ENCODE measurements at places on chromosomes 5 and 9.

- no peak for DNase-seq
Measured at GRCh38 chr5:88304356-88304755, 35.7 kb upstream of the TMEM161B start.

- DNase-seq = peak; percentile 95
Measured at GRCh38 chr5:137498736-137499505, at the start of gene SPOCK1. Gene SPOCK1, minus strand, starts transcription at chr5:137499326.

DNA sequence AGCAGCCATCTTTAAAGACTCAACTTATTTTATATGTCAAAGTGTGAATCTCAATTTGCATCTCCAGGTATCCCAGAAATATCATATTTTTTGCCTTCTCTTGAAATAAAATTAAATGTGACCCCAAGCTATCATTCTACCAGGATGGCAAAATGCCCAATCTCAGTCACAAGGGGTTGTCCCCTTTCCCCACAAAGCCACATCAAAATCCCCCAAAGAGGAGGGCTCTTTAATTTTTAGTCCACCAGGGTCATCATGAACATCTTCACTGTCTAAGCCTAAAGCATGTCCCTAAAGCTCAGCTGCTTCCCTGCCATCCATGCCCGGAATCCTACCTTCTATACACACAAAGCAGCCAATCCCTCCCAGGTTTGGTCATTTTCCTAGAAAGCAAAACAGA, 670.5 kb upstream of the KLF4 start:
- DNase-seq = no peak

- DNase-seq = peak; percentile 28
Measured at GRCh38 chr5:5344051-5344571, 78.4 kb upstream of the ICE1 start.

GRCh38 chr5:142753116-142753631, 17.0 kb upstream of the ARHGAP26 start:
- peak; percentile 33 for DNase-seq

- no peak for DNase-seq
Measured at GRCh38 chr9:85283421-85283820, 458.3 kb downstream of the AGTPBP1 start.

- no peak for DNase-seq
Measured at GRCh38 chr9:116608064-116608463, 79.0 kb upstream of the TRIM32 start.

DNA sequence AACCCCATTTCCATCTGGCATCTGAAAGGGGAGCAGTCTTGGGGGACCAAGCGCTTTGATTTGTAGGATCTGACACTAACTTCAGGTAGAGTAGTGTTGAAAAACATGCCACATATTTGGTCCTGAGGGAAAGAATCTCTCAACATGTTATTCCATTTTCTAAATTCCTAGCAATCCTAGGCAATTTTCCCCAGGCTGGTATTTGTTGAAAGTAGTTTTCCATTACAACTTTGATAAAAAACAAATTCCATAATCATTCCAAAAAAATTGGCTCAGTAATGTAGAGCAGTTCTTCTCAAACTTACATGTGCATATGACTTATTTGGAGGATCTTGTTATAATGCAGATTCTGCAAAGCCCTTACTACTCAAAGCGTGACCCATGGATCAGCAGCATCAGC, 477.9 kb downstream of the ACTL7B start:
- DNase-seq = no peak

DNA sequence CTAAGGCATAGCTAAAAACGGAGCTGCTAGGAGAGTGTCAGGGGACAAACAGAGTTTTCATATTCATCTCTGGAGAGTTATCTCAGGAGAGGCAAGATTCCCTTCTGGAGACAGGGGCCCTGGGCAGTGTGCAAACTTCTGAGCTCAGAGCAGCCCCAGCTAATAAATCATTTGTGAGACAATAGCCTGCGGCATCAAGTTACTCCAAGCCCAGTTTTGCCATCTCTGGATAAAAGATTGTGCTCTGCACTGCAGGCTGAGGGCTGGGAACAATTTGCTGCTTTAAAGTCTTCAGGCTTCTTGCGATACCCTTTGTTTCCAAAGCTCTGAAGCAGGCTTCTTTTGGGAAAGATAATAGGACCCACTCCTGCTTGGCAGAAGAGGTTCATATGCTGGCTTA, 164.3 kb upstream of the BRINP1 start:
- DNase-seq = no peak

GRCh38 chr9:35688558-35689541, 875 bp downstream of the TPM2 start:
- peak; percentile 67 for DNase-seq

DNA sequence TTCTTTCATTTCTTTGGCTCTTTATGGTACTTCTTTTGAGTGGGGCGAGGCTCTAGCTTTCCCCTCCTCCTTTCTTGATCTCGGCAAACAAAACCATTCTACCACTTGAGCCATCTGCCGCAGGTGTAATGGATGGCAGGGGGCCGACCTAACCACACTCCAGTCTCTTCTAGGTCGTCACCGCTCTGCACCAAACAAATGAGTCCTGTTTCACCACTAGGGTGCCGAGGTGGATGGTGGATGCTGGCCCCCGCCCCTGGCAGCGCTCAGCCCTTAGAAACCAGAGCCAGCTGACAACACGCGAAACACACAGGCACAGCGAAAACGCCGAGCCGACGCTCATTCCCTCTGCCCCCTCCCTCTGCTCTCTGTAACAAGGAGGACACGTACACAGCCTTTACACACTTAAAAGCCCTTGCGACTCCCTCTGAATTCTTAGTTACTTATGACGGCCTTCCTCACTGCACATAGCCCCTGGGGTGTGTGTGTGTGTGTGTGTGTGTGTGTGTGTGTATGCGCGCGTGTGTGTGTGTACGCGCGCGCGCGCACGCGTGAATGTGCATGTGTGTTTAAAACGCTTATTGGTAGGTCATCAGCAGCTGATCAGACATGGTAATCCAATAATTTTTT, 199.4 kb downstream of the MEF2C start:
- DNase-seq = peak; percentile 96

GRCh38 chr9:94772639-94773303, 46.3 kb downstream of the AOPEP start:
- DNase-seq = peak; percentile 82

DNA sequence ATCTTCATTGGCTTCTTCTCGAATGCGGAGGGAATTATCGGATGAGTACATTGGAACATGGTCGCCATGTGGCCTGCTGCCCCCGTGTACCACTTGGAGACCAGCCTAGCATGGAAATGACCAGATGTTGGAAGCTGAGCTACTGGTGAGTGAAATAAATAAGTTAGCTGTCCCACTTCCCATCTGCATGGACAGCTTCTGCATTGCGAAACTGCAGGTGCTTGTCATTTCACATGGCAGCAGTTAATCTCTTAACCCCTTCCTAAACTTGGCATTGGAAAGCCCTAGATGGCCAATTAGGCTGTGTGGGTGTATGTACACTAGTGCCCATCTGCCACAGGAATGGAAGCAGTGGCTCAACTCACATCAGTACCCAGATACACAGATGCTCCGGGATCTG, 246.6 kb upstream of the IL12B start:
- DNase-seq = no peak

DNA sequence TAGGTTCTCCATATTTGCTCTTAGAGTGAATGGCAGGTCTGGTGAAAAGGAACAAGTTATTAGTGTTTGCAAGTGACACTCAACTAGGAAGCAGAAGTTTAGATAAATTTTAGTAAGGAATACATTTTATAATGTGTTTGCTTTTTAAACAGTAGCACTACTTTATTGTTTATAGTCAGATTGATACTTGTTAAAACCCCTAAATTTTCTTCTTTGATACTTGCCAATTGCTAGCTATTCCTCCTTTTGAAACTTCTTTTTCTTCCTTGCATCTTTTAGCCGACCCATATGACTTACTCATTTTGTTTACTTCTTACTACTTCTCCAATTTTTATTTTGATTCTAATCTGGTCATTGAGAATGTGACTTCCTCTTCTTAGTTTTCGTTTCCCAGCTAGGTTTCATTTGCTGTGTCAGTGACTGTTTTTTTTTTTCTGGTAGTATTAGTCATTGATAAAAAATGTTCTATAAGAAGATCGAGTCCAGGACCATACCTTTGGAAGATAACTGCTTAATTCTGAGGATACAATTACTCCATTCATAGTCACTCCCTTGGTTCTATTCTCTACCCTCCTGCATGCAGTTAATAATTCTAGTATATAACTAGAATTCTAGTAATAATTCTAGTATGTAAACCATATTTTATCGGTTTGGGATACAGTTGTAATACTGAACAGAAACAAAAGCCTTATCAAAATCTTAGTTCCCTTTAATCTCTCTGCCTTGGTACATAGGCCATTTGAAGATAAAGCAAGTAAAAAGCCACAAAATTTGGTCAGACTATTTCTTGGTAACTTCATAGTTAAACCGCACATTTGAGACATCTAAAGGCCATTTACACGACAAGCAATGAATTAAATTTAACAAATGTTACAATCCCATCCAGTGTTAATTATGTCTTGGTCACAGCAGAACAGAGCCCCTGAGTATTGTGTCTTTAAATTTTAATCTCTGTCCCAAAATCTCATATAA, 2.8 kb upstream of the RICTOR start:
- peak; percentile 15 for DNase-seq

DNA sequence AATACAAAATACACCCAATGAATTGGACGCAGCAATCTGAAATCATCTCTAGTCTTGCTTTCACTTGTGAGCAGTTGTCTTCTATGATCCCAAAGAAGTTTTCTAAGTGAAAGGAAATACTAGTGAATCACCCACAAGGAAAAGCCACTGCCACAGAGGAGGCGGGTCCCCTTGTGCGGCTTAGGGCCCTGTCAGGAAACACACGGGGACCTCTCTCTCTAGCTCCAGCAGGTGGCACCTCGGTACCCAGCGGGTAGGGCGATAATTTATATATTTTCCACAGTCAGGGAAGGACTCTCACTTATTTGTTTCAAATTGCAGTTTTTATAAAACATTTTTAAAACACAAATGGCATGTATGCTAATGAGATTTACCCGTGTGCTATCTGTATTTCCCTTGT, 417.1 kb downstream of the KDM4C start:
- no peak for DNase-seq

- peak; percentile 74 for DNase-seq
Measured at GRCh38 chr5:148949841-148950470, 112.9 kb downstream of the SH3TC2 start.

- no peak for DNase-seq
Measured at GRCh38 chr5:65121880-65122436, 353.2 kb downstream of the CWC27 start.

DNA sequence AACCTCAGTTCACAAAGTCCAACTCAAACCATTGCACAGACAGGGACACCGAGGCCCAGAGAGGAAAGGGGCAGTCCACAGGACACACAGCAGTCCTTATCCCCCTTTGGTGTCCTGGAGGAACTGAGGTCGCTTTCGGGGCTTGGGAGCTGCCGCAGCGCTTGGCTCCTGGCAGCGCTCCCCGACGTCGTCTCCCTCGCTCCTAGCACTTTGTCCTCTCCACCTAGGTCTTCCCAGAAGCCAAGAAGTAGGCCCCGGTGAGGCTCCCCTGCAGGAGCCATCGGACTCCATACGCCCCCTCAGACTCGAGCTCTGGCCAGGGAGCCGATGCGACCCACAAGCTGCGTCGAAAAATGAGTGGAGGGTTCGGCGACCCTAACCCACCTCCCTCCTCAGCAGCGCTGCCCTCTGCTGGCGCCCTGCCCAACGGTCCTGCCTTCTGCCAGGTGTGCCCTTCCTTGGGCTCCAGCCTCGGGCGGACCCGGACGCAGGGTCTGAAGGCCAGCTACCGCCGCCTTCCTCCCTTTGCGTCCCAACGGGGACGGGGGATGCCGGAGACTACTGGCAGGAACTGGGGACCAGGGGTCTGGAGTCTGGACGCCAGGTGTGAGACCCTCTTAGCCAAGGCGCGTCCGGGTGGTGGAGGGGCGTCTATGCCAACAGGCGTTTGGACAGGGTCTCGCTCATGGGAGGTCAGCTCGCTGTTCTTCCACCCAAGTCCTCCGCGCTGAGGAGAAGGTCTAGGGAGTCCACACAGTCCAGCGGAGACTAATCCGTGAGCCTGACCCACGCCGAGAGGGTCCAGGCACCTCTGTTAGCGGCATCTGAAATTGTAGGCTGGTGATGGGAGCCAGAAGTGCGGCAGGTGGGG, 2.1 kb upstream of the PRDM12 start:
- no peak for DNase-seq

- peak; percentile 37 for DNase-seq
Measured at GRCh38 chr9:129338724-129339430, 160.8 kb upstream of the IER5L start.

- DNase-seq = no peak
Measured at GRCh38 chr5:89003563-89004036, 120.6 kb upstream of the MEF2C start.

DNA sequence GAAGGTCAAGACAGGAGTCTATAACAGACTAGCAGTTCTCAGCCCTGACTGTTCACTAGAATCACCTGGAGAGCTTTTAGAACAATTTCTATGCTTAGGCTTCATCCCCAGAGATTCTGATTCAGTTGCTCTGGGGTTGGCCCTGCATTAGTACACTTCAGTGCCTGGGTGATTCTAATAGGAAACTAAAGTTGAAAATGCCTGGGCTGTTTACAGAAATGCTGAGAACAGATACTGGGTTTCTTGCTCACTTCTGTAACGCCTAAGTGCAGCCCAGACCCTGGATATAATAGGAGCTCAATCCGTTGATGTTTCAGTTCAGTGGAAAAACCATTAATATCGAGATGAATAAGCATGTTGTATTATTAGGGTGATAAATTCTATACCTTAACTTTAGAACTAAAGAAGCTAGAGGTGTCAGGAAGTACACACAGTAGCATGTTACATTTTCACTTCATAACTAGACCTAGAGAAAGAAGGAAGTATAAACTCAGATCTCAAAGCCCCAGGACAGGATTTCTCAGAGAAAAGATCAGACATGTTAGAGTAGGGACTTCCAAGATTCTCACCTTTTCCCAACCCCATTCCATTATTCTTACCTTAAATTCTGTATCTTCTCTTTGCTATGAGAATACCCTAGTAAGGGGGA, 20.4 kb downstream of the HAVCR2 start:
- DNase-seq = no peak

GRCh38 chr5:23368393-23368792, 139.0 kb upstream of the PRDM9 start:
- no peak for DNase-seq

- DNase-seq = no peak
Measured at GRCh38 chr5:145752534-145752933, 82.6 kb downstream of the PRELID2 start.

GRCh38 chr9:135299239-135299590, 180.4 kb upstream of the PPP1R26 start:
- DNase-seq = no peak

- DNase-seq = no peak
Measured at GRCh38 chr9:107486674-107487520, 2.7 kb downstream of the KLF4 start.

- no peak for DNase-seq
Measured at GRCh38 chr9:105501414-105501813, 53.6 kb downstream of the FSD1L start.

DNA sequence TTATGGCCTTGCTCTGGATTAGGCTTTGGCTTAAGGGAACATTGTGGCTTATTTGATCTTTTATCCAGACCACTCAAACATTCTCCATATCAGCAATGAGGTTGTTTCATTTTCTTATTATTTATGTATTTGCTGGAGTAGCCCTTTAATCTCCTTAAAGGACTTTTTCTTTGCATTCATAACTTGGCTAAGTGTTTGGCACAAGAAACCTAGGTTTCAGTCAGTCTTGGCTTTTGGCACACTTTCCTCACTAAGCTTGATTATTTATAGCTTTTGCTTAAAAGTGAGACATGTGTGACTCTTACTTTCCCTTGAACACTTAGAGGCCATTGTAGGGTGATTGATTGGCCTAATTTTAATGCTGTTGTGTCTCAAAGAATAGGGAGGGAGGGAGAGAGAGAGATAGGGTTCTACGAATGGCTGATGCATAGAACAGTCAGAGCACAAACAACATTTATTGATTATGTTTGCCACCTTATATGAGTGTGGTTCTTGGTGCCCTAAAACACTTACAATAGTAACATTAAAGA, 2265.3 kb upstream of the C9orf72 start:
- DNase-seq = no peak
